ENCODE measurements at places on chromosomes 2 and 18. TPM values are rescaled to one million over a fixed set of nuclear protein-coding genes. Genes with fewer than 3 reads are reported as not detected.

DNA sequence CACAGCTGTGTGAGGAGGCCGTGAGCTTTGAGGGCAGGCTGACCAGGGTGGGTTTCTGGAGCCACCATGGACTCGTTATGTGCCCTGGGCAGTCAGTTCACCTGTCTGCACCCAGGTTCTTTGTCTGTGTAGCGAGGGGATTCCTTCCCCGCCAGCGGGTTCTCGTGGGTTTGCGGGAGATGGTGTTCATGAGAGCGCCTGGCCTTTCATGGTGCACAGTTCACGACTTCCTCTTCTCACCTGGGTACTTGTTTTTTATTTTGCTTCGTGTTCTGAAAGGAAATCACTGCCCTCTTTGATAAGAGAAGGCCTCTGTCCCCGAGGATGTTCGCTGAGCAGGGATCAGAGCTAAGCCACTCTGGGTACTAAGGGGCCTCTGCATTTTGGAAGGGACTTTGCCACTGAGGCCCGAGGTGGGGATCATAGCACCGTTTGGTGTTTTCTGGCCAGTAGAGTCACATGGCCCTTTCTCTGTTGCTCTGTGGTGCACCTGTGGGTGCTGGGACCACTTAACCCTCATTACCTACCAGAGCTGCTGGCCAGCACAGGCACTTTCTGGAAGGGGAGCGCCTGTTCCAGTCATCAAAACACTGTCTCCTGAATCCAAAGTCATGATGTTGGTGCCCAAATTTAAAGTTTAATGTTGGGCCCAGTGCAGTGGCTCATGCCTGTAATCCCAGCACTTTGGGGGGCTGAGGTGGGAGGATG, 78.5 kb downstream of the LDLRAD4 start:
- no peak for DNase-seq

- no peak for DNase-seq
These were observed 77.1 kb upstream of the SEC11C start for GRCh38 chr18:59062643-59063006.

DNA sequence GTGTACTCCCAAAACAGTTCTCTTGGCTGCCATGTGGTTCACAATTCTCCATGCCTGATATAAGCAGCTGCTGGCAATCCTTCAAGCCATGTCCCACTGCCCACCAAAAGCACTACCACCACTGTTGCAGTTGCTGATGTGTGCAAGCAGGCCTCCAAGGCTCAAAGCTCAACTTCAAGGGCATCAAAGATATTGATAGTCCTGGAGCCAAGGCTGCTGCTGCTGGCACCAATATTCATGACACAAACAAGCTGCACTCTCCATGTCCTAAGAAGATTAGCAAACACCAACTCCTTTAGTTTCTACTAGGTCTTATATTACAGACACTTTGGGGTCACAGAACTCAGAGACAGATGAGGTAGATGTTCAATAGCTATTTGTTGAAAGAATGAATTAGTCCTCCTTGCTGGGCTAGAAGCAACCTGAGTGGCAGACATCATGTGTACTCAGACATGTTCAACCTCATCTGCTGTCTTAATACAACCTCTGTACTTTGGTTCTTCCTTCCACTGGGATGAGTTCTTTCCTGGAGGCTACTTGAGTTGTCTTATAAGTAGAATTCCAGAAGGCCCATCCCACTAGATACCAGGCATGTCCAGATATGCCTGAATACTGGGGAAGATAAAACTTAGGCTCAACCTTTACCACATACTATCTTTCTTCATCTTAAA, 104.5 kb upstream of the UGP2 start:
- no peak for DNase-seq

DNA sequence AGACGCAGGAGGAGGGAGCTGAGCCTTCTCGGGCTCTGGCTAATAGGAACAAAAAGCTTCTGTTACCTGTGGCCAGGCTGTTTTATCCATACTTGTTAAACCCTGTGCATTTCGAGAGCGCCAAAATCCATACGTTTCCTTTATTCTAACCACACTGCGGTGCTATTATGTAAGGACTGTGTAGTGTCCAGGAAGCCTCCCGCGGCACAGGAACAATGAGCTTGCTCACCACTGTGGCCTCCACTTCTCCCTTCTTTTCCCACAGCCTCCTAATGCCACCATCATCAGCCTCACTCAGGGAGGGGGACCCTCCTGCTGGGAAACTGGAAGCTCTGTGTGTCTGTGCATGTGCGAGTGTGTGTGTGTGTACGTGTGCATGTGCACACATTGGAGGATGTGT, 268.5 kb downstream of the HAUS1 start:
- DNase-seq: no peak

GRCh38 chr2:113079131-113079530, 11.4 kb downstream of the IL1F10 start:
- no peak for DNase-seq

The SLC14A1 gene
- 35.8 TPM for total RNA-seq

- peak; percentile 77 for DNase-seq
These were observed 110.2 kb downstream of the MDH1 start for GRCh38 chr2:63698786-63699548.

The ALK gene
- total RNA-seq: not detected

The PLEK gene
- total RNA-seq: not detected

GRCh38 chr18:45521777-45522176, 93.5 kb upstream of the SLC14A2 start:
- peak; percentile 74 for DNase-seq

DNA sequence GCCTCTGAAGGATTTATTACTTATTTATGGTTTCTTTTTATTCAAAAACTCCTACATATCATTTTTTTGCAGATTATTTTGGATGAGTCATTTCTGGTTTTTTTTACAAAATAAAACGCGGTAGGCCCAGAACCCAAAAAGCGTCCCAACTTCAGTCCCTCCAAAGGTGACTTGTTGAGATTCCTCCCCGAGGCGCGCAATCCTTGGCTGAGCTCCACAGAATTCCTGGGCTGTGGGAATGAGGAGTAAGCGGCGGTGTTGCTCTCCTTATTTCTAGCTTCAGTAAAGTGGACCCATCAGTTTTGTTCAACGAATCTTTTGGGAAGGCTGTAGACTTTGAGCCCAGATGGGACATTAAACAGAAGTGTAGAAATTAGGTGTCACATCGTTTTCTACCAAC, 67.0 kb upstream of the RMP24 start:
- no peak for DNase-seq

DNA sequence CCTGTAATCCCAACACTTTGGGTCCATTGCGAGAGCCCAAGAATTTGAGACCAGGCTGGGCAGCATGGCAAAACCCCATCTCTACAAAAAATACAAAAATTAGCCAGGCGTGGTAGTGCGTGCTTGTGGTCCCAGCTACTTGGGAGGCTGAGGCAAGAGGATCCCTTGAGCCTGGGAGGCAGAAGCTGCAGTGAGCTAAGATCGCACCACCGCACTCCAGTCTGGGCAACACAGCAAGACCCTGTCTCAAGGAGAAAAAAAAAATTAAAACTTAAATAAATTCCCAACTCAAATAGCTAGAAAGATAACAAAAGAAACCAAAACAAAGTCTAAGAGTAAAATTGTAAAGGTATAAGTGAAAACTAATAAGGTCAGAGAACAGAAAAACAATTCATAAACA, 6.2 kb downstream of the ASXL2 start:
- DNase-seq: no peak

DNA sequence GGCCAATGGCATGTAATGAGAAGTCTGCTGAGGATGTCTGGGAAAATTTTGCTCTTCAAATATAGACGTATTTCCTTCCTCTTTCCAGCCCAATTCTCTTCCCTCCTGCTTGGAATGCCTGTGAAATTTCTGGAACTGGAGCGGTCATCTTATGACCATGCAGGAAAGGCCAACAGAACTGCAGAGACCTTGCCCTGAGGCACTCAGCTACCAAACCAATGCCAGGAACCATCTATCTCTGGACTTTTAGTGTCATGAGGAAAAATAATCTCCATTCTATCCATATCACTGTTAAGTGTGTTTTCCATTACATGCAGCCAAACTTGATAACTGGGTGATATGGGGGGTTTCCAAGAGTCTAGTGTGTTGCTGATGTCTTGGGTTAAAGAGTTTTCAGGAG, 363.7 kb downstream of the SLC4A3 start:
- no peak for DNase-seq

DNA sequence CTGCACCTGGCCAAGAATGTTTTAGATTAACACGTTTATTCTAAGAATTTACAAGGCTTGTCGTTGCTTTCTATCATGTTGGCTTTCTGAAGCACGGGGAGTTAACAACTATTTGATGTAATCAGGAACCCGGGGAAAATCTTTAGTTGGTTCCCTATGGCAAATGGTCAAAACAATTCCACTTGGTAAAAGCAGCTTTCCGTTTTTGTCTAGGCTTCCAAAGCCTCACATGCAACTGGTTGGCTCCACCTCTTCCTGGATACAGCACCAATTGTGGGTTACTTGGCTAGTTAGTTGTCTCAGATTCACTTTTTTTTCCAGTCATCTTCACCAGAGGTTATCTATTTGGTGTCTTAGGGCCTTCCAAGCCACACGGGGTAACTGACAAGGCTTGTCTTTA, 2.8 kb downstream of the COLEC12 start:
- DNase-seq: peak; percentile 44

- no peak for DNase-seq
These were observed 2.3 kb downstream of the AGBL5 start for GRCh38 chr2:27053776-27054175.

GRCh38 chr2:221572219-221572820, at the start of gene EPHA4:
Gene EPHA4 (minus strand): TSS chr2:221572304. CDS start chr2:221572248, 56 bp downstream.
- peak; percentile 88 for DNase-seq

The TMEFF2 gene
- total RNA-seq: 2.2 TPM

DNA sequence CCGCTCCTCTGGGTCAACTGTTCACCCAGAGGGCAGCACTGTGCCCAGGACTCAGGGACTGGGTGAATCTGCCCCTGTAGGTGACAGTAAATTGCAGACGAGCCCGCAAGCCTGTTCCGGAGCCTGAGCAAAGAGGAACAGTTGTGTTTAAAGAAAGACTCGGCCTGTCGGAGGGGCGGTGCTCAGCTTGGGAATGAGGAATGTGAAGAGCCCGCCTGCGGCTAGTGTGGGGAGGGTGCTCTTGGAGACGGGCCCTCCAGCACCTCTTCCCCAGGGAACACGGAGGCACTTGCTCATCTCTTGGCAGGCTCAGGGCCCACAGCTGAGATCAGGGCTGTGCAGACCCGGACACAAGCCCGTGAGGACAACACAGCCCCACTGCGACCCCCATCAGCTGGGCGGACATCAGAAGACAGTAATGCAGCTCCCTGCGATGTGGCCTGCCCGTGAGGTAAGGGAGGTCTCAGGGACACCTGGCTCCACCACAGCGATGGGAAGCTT, 299.0 kb downstream of the NDUFA10 start:
- no peak for DNase-seq

DNA sequence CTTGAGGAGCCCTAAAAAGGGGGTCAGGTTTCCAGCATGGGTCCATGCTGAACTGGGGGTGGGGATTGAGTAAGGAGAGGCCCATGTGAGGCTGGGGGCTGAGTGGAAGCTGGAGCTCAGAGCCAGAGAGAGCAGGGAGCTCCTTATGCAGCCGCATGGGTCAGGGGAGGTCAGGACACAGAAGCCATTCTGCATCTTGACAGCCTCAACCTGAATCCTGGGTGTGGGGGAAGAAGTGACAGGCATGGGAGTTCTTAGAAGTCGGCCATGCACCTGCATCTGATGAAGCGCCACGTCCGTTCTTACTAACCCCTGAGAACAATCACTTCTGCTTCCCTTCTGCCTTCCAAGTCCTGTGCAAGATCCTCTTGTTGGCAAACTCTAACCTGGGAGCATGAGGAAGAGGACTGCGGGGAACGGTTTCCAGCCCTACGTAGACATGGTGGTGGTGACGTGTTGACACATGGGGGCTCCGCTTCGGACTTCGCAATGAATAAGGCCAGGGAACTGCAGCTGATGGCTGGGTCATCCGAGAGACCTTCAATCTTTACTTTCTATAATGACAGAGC, 22.3 kb downstream of the GNLY start:
- DNase-seq: no peak

The CNDP1 gene
- not detected for total RNA-seq

GRCh38 chr2:189782221-189782671, 1.9 kb downstream of the ORMDL1 start:
- peak; percentile 9 for DNase-seq

- no peak for DNase-seq
These were observed 39.7 kb upstream of the B3GNT7 start for GRCh38 chr2:231355508-231356465.

The SP140 gene
- total RNA-seq: 0.56 TPM

DNA sequence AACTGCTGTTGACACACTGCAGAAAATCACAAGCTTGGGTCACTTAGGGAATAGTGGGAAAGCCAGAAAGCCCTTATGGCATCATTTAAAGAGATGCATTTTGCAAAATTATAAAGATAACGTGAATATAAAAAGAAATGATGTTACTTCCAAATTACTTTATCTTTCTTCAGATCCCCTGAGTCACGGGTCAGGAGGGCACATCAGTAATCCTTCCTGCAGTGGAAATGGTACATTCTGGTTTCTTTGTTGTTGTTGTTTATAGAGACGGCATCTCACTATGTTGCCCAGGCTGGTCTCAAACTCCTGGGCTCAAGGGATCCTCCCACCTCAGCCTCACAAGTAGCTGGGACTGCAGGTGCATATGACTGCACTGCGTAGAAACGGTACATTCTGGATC, 9.8 kb upstream of the EPG5 start:
- no peak for DNase-seq

DNA sequence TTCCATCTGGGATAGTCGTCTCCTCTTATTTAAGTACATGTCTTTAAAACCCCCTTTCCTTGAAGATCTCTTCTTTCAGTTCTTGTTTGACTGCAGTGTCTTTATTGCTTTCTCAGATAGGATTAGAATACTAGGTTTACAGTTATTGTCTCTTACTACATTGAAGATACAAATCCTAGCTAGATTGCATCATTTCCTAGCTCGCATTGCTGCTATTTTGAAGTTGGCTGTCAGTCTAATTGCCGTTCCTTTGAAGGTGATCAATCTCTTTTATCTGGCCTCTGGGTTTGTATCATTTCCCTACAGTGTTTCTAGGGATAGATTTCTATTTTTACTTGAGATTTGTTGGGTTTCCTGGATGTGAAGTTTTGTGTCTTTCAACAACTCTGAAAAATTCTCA, 20.9 kb downstream of the ARMC9 start:
- DNase-seq: no peak

The HOXD10 gene
- total RNA-seq: 3.8 TPM

DNA sequence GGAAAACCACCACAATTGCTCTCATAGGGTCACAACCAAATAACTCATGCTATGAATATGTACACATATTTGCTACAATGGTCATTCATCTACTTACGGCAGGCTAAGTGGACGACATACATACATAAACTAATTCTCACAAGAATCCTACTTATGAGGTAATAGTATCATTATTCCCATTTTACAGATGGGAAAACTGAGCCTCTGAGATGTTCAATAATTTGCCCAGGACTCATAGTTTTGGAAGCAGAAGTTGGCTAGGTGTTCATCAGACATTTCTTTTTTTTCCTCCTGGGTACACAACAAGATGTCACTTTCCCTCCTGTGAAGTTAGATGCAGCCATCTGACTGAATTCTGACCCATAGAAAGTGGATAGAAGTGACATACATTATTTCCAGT, 89.0 kb upstream of the PKDCC start:
- DNase-seq: no peak

DNA sequence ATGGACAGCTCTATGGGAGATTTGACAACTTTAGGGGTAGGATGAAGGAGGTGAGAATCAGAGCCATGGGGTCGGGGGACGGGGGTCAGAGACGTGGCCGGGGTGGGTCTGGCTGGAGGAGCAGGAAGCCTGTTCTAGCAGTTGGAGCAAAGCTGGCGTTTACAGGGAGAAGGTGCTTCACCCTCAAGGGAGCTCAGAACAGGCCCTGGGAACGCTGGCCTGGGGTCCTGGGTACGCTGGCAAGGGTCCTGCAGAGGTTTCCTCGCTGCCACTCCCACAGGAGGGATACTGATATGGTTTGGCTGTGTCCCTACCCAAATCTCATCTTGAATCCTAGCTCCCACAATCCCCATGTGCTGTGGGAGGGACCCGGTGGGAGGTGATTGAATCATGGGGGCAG, 205.0 kb upstream of the ARL4C start:
- no peak for DNase-seq

All from MG63 (cell line).